ENCODE measurements at places on chromosomes 7 and 10.
A peak's percentile ranks its signal among the peaks of the same experiment; 100 is the strongest.

DNA sequence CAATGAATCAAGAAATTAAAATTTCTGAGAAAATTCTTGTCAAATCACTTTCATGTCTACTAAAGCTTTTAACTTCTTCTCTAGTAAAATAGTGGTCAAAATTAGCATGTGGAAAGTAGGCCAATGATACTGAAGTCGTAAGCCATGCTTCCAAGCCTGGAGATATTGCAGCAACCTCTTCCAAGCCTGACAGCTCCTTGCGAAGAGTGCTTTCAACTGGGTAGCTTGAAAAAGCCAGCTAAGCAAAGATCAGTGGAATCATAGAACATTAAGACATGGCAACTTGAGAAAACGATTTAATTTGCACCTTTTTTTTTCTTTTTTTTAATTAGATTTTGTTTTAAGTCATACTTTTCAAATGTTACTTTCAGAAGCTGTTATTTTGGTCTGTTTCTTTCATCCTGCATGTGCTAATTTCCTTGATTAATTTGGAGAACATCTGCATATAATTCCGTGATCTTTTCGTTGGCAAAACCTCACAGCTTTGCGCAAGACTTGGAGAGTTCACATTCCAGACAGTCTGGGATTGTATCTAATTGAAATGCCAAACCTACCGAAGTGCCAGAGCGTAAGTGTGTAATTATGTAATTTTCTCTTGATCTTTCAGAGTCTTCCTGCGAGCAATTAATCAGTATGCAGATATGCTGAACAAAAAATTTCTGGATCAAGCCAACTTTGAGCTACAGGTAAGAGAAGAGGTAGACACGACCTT lies 142.2 kb upstream of the INSYN2A start:
- DNase-seq: no peak

DNA sequence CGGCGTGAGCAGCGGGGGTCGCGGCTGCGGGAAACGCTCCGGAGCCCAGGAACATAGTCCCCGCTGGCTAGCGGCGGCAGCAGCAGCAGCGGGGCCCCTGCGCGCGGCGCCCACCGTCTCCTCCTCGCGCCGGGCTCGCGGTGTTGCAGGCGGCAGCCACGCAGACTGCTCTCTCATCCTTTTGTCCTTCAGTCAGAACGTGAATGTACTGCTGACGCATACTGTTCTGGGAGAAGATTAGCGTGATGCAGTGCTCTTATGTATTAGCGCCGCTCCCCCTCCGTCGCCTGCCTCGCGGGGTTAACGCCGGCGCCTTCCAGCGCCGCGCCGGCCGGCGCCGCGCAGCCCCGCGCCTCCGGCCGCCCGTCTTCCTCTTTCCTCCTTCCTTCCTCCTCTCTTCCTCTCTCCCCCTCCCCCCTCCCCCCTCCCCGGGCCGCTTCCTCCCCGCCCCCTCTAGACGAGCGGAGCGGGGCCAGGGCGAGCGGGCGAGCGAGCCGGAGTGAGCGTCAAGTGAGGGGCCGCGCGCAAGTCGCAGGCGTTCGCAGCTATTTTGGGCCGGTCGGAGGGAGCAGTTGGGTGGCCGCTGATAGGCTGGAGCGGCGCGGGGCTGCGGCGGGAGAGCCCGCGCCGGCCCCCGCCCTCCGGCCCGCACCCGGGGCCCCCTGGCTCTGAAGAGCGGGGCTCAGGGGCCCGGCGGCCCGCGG lies 816 bp upstream of the LRRC4 start:
- DNase-seq: peak; percentile 84

- no peak for DNase-seq
Observed at GRCh38 chr10:77511498-77512218, 126.0 kb downstream of the KCNMA1 start.

DNA sequence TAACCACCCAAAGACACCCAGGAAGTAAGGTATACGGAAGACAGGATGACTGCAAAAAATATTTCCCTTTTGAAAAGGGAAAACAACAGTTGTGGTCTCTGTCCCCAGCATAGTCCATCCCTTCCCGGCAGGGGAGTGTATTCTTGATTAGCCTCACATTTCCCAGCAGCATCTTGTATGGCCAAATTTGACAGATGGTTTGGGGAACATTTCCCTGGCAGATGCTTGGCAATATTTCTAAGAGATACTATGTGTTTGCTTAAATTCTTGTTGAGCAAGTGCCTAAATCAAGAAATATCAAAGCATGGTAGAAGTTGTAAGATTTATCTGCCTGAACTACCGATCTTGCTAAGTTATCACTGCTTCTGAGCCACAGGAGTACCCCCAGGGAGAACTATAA lies 56.9 kb upstream of the TPK1 start:
- no peak for DNase-seq

GRCh38 chr10:62038609-62039190 lies 137.2 kb downstream of the ARID5B start:
- peak; percentile 86 for DNase-seq

- no peak for DNase-seq
Observed at GRCh38 chr10:10293481-10293951, 724.2 kb upstream of the CELF2 start.

GRCh38 chr10:23557777-23558176 lies 118.9 kb downstream of the OTUD1 start:
- no peak for DNase-seq

DNA sequence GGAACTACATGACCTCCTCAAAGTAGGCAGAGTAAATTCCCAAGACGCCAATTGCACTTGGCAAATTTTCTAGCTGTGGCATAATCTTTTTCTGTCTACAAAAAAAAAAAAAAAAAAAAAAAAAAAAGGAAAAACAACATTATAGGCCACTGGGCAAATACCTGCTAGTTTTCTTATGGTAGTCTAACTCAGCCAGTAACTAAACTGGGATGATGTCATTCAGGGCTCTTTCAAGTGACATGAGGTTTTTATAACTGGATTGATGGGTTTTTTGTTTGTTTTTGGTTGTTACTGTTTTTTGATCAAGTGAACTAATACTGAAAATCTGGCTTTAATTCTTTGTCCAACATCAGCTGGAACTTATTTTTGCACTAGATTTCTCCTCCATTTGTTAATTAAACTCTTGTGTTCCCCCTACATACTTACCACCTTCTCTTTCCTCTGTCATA lies 7.4 kb upstream of the VIM start:
- no peak for DNase-seq

DNA sequence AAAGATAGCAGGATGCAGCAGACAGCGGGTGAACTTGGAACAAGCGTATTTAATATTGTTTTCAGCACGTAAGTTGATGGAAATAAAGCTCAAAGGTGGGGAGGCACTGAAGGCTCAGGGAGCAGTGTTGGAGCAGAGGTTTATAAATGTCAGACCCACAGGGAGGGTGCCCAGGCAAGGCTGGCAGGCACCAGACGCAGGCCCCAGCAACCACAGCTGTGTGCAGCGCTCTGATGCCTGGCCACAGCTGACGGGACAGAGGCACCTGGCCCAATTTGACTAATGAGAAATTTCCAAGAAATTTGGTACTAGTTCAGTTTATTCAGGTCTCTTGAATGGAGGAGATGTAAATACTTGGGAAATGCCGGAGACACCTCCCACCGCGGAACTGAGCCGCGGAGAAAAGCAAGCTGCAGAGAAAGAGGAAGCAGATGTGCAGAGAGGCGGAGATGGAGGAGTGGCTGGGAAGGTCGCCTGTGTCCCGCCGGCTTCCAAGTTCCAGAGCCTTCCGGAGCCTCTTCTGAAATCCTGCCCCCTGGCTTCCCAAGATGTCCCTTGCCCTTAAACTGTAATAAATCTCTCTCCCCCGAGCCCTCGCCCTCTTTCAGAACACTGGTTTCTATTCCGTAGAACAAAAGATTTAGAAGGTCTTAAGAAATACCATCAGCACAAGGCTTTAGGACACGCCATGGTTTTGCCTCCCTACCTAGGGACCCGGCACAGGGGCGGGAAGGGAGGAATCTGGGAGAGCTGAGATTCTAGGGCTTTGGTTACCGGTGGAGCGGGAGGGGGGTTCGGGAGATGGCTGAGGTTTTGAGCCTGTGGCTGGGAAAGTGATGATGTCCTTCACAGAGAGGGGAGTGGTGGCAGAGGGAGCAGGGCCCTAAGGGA lies 38.4 kb upstream of the PLXNA4 start:
- DNase-seq: no peak

- no peak for DNase-seq
Observed at GRCh38 chr10:3548076-3548475, 236.9 kb downstream of the KLF6 start.
